Fibroblast of pulmonary artery (primary cell): ENCODE measurements at places on chromosomes 5 and 9.

DNA sequence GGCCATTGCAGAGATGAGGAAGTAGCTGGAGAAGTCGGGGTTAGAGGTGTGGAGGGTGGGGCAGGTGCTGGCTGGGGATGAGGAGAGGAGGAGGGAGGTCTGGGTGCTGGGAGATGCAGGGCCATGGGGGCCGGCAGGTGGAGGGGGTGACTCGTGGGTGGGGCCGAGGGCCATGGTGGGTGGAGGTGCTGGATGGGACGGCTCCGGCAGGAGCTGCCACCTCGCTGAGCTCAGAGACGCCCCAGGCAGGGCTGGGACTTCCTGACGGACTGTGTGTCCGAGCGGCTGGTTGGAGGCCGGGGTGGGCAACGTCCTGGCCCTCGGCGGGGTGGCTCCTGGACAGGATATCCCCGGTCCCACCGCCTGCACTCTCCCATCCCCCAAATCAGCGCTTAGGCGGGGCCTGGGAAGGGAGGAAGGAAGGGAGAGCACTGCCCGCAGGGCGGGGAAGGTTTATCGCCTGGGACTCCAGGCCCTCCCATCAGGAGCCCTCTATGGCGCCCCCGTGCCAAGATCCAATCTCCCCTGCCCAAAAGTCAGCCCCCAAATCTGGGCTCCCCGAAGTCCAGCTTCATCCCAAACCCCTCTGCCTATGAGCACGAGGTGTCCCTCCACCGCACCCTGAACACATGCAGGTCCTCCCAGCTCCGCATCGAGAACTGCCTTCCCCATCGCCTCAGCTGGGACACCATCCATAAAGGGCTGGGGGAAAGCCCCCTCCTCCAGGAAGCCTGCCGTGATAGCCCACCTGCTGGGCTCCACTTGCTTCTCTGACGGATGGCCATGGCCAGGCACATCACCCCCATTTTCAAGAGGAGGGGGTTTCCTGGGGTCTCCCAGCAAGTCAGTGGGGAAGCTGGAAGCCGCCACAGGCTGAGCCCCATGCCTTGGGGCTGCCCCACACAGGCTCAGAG is 58.3 kb upstream of the NOTCH1 start:
- no peak for DNase-seq

GRCh38 chr5:122195802-122196394 is 66.6 kb downstream of the ZNF474 start:
- peak; percentile 74 for DNase-seq

GRCh38 chr5:147956064-147956841 is 49.9 kb upstream of the C5orf46 start:
- DNase-seq: no peak

DNA sequence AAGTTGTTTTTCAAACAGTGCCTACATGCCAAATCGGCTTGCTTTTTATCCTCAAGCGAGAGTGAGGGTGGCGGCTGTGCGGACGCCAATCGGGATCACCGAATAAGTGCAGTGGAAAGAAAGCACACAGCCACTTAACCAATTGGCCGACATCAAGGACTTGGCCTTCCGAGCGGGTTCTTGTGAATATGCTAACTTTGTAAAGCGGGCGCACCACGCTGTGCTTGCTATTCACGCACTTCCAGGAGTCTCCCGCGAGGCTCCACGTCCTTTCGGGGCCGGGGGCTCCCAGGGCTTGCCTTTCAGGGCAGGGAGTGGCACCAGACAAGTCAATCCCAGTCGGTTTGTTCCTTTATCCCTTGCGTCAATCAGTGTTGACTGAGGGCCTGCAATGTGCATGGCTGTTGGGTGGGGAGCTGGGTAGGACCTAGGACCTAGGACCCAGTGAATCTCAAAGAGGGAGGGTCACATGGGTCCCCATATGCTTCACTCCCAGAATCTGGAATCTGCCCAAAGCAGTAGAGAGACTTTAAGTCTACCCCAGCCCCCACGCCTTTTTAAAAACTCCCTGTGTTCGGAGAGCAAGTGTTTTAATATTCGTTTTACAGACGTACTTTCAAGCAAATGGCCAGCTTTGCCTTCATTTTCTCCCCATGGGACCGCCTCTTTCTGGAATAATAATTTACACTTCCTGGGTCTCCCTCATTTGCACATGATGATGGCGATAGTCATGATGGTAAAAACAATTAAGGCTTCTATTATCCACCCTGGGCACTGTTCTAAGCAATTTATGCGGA is 2.0 kb upstream of the GCNT4 start:
- DNase-seq: peak; percentile 53

GRCh38 chr9:126886034-126886822 is 25.8 kb downstream of the ZBTB34 start:
- no peak for DNase-seq
